ENCODE measurements at places on chromosomes 4 and X.
A peak's percentile ranks its signal among the peaks of the same experiment; 100 is the strongest.

GRCh38 chr4:23818097-23818885 lies 71.6 kb downstream of the PPARGC1A start:
- no peak for DNase-seq

DNA sequence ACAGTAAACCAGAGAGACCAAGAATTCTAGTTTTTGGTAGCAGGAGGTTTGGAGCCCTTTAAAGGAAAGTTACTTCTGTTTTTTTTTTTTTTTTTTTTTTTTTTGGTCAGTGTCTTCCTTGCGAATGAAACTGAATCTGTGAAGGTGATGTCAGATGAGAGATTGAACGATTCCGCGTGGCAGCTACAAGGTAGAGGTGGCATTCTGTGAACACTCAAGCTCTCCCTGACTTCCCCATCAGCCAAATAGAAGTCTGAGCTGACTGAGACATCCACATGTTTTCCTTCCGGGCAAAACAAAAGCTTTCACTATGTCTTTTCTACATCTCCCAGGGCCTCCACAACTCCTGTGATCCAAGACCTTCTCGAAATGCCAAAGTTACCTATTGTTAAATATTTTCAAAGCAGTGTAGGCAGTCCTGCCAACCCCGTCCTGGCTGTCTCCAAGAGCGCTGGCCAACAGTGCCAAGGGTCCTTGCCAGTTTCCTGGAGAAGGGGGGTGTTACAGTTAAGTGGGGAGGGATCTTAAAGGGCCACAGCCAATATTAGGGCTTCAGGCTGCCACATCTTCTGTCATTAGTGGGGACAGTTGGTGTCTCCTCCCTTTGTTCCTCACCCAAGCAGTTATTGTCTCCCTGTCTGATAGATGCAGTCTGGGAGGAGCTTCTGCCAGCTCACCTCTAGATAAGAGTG lies 102.9 kb upstream of the SLC34A2 start:
- no peak for DNase-seq

GRCh38 chr4:5979981-5980380 lies 38.2 kb downstream of the C4orf50 start:
- DNase-seq: peak; percentile 91

GRCh38 chr4:141851246-141851891 lies 215.0 kb downstream of the IL15 start:
- DNase-seq: peak; percentile 16

GRCh38 chr4:121898150-121898549 lies 27.9 kb upstream of the BBS7 start:
- peak; percentile 87 for DNase-seq

DNA sequence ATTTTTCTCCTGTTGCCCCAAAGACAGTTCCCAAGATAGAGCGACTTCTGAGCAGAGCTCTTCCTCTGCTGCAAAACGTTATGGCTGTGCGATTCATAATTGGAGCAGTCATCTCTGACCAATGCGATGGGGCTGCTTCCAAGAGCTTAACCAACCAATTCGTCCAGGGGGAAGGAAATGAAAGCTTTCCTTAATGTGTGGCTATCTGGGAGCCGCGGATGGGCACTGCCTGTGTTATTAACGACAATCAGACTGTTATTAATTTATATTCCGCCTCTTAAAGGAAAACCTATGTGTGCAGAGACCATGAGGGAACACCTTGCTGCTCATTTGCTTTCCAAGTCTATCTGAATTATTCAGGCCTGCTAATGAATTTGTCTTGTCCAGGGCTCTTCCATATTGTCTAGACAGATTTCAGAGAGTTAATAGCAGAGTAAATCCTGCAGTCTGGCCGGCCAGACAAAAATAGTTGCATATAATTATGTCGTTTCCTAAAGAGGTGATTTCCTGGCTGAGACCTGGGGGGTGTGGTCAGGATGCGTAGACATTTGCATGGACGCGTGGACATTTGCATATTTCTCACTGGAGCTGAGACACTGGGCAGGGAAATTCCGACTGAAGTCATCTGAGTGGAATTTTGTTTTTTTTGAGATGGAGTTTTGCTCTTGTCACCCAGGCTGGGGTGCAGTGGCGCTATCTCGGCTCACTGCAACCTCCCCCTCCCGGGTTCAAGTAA lies 135.4 kb downstream of the HMX1 start:
- no peak for DNase-seq

DNA sequence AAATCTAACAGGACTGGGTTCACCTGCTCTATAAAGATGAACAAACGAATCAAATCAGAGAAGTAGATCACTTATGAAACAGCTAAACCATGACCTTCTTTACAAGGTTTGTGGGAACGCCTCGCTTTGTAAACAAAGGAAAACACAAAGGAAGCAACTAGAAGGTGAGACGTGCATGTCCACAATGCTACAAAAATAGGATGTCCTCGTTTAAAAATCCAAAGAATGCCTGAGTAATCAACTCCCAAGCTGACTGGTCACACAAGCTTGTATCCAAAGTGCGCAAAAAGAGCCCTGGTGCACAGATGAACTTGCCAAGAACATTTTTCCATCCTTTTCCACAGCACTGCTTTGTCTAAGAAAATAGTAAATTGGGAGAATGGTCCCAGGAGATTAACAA lies 6.3 kb upstream of the SH3KBP1 start:
- DNase-seq: no peak

DNA sequence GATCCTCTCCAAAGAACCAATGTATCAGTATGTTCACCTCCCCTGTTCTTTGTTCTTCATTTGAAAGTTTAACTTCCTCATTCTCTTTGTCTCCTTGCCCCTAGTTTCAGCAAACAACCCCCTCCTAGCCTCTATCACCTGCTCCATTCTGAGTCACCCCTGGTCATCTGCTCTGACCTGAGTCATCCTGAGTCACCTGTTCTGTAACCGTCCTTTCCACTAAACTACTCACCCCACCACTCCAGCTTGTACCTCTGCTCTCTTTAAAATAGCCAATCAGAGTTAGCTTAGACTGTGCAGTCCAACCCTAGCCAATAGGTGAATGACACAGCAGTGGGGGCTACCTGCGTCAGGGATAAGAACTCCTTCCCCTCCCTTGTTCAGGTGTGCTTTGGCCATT lies 249.8 kb upstream of the AADAT start:
- DNase-seq: no peak

DNA sequence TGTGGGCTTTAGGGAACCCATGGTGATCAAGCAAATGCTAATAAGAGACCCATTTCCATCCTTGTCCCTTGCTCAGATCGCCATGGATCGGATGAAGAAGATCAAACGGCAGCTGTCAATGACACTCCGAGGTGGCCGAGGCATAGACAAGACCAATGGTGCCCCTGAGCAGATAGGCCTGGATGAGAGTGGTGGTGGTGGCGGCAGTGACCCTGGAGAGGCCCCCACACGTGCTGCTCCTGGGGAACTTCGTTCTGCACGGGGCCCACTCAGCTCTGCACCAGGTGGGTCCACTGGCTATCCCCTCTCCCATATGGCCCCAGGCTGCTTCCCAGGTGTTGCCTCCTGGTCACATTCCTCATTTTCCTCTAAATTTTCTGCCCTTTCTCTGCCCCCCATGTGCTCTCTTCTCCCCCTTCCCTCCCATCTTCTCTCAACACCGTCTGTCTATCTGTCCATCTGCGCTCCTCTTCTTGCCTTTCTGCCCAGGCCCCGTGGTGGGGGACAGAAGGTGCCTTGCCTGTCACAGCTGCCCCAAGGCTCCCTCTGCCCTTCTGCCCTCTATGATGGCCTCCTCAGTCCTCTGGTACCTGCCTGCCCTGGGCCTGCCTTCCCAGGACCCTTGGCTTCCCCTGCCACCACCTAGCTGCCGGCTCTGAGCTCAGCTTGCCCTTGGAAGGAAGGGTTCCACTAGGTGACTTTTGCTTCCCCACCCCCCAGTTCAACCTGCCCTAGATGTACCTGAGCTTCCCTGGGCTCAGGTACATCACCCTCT lies 5.2 kb downstream of the CDK16 start:
- DNase-seq: no peak

- DNase-seq: no peak
Measured at GRCh38 chrX:24030597-24030996, 3.6 kb upstream of the KLHL15 start.

DNA sequence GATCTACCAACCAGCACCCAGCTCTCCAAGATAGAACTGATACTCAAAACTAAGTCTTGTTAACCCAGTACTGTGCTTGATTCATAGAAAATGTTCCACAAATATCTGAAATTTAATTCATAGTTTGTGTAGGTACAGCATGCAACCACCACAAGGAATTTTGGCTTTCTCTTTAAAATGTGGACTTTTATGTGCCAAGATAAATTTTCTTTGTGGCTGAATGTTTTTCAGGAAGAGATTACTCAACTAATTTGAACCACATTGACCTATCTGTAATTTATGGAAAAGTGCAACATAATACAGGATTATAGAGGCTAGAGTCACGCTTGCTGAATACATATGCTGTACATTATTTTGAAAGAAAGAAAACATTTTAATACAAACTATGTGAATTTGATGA lies 730.8 kb downstream of the IL1RAPL1 start:
- no peak for DNase-seq

DNA sequence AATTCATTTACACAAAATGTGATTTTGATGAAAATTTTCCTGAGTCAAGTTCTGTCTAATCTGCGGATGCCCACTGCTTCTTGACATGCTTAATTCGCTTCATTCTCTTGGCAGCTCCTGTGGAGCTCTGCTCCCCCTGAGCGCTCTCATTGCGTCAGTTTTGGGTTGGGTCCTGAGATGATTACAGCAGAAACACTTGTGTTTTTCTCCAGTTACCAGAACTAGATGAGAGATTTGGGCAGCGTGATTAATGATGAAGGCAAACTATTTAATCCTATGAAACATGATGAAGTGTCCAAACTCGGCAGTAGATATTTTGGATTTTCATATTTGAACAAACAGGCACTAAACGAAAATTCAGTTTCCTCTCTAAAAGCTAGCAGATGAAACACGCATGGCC lies 4.2 kb upstream of the CXCL1 start:
- DNase-seq: no peak

DNA sequence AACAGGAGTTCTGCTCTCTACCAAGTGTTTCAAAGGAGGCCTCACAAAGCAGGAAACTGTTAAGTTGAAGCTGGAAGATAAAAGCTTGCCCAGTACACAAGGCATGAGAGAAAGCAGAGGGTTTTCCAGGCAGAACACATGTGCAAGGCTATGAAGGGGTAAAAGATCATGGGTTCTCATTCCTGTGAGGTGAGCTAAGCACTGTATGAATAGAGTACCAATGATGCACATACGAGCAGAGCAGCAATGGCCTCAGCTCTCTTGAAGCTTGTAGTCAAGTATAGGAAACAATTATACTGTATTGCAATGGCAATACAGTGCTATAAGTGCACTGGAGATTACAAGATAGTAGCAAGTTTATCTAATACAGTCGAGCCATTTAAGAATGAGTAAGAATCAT lies 18.0 kb downstream of the TTC29 start:
- DNase-seq: no peak

- DNase-seq: no peak
Measured at GRCh38 chrX:96436105-96436504, 248.5 kb upstream of the DIAPH2 start.

- DNase-seq: no peak
Measured at GRCh38 chr4:127975121-127975770, 10.0 kb downstream of the ABHD18 start.

- peak; percentile 93 for DNase-seq
Measured at GRCh38 chrX:154526901-154527675, 11.1 kb upstream of the FAM3A start.

- no peak for DNase-seq
Measured at GRCh38 chr4:73777612-73778011, 37.2 kb downstream of the CXCL8 start.
